ENCODE measurements at places on chromosomes 2 and 18.

DNA sequence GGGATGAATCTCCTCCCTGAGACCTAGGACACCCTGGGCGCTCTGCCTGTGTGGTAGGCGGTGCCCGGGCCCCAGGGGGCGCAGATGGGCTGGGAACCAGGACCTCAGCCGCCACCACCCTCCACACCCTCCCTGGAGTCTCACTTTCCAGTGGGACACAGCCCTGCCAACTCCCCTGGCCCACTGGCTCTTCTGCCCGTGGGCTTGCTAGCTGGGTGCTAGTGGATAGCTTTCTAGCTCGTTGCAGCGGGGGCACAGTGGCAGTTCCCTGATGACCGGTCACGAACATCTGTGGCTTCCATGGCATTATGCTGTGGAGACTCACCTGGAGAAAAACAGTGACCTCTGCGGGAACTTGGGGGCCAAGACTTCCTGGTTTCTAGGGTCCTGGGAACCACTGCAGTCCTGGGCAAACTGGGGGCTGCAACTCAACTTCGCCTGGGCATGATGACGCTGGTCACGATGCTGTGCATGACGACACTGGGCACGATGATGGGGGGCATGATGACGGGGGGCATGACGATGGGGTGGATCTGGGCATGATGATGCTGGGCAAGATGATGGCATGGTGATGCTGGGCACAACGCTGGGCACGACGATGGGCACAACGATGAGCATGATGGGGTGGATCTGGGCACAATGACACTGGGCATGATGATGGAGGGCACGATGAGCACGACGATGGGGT lies 31.0 kb upstream of the ALLC start:
- no peak for DNase-seq

GRCh38 chr2:113822087-113822815 lies 65.8 kb upstream of the SLC35F5 start:
- no peak for DNase-seq

DNA sequence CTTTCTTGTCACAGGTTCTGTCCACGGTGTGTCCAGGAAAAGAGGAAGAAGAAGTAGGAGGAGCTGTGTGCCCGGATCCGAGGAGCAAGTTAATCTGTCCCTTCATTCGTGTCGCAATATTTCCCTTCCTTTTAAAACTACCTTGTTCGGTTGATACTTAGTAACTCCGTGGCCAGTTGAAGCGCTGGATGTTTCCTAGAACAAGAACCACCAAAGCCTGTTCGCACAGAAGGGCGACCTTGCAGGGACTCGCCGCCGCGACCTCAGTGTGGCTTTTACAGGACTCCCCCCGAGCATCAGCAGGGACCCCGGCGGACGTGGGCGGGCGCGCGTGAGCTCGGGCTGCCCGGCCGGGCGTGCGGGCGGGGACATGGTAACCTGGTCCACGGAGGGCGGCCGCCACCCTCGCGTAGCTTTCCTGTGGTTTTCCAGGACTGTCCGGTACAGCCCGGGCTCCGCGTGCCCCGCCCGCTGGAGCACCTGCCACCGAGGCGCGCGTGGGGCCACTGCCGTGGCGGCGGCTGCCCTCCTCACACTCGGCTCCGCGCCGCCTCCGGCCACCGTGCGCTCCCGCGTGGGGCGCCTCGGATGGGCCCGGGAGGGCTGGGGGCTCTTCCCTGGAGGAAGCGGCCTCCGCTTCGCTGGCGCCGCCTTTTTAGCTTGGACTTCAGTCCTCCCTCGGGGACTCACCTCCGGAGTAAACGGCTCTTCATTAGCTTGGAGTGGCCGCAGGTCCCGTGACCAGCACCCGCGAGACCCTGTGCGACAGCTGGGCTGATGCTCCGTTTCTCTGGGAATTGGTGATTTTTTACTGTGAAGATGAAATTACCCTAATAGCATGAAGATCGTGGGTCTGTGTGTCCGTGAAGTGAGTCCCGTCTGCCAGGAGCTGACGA lies 9.2 kb upstream of the D2HGDH start:
- no peak for DNase-seq

GRCh38 chr2:135820003-135820618 lies 16.9 kb downstream of the LCT start:
- DNase-seq, result peak; percentile 39
